ENCODE measurements at places on chromosomes 6 and 20. TPM values are rescaled to one million over a fixed set of nuclear protein-coding genes. Genes with fewer than 3 reads are reported as not detected.

OR14J1 gene
- not detected for polyA plus RNA-seq

CDSN gene
- polyA plus RNA-seq: not detected

RAET1G gene
- 0.31 TPM for polyA plus RNA-seq

ADTRP gene
- 3.6 TPM for polyA plus RNA-seq

DNA sequence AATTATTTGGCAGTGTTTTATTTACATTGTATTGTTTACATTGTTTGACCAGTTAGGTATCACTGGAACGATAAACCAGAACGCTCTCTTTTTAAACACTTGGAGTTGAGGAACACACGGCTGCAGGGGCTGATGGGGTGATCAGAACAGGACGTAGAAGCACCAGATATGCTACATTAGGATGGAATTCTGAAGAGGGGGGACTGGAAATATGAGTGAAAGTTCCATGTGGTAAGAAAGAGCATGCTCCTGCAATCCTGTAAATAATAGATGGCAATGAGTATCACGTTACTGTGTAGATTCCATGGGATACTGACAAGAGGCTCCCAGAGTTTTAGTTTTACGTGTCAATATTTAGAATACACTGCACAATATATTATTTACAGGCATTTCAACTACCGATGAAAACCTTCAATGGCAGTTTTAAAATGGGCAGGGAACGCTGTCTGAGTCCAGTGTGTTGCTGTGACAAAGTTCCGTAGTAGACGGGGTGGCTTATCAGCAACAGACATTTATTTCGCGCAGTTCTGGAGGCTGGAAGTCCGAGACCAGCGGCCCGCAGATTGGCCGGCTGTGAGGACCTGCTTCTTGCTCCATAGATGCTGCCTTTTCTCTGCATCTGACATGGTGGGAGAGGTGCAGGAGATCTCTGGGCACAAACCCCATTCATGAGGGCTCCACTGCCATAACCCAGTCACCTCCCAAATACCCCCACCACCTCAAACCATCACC, 43.1 kb downstream of the SYNJ2 start:
- H3K27ac ChIP-seq: no peak overlapping the region
- no peaks in the 10 kb centered on the region for H3K36me3 ChIP-seq
- H3K27me3 ChIP-seq: no peaks in the 10 kb centered on the region
- H3K4me3 ChIP-seq: no peak overlapping the region
- peak; percentile 2 for DNase-seq

- no peak overlapping the region for H3K4me3 ChIP-seq
- peaks cover 18% of the 10 kb centered on the region for H3K27me3 ChIP-seq
- no peak overlapping the region for H3K27ac ChIP-seq
- no peaks in the 10 kb centered on the region for H3K36me3 ChIP-seq
- DNase-seq: no peak
Measured at GRCh38 chr20:1982686-1983085, 11.2 kb downstream of the PDYN start.

DNA sequence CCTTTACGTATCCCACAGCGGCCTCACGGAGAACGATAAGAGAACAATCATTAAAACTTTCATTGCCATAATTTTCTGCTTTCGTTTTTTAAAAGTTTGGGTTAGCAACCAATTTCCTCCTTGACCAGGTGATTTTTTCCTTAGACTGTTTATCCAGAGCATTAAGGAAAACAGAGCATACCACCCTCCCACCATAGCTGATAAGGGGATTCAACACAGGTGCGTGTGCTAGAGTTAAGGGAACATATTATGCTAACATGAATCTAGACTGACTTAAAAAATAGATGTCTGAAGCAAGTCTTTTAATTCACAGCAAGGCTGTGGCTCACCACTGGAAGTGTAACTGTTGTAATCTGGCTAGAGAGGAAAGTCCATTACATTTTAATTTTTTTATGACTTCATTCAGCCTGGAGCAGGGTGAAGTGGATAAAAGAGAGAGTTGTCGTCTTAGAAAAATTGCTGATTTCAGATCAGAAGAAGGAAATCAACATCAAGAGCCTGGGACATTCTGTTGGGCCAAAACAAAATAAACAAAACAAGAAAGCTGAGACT, 5.5 kb upstream of the SLC22A2 start:
- H3K4me3 ChIP-seq: no peak overlapping the region
- H3K27ac ChIP-seq: peak overlapping the region; percentile 92
- DNase-seq: no peak
- H3K27me3 ChIP-seq: no peaks in the 10 kb centered on the region
- peaks cover 49% of the 10 kb centered on the region for H3K4me1 ChIP-seq

- no peak overlapping the region for H3K27ac ChIP-seq
- no peaks in the 10 kb centered on the region for H3K36me3 ChIP-seq
- DNase-seq: peak; percentile 28
- peaks cover 5% of the 10 kb centered on the region for H3K27me3 ChIP-seq
- no peaks in the 10 kb centered on the region for H3K4me1 ChIP-seq
Measured at GRCh38 chr6:40244699-40245098, 310.4 kb upstream of the MOCS1 start.

- no peak overlapping the region for H3K27ac ChIP-seq
- no peaks in the 10 kb centered on the region for H3K4me1 ChIP-seq
- H3K4me3 ChIP-seq: no peak overlapping the region
- no peak for DNase-seq
Measured at GRCh38 chr6:69861986-69862385, 4.4 kb upstream of the COL19A1 start.

DNA sequence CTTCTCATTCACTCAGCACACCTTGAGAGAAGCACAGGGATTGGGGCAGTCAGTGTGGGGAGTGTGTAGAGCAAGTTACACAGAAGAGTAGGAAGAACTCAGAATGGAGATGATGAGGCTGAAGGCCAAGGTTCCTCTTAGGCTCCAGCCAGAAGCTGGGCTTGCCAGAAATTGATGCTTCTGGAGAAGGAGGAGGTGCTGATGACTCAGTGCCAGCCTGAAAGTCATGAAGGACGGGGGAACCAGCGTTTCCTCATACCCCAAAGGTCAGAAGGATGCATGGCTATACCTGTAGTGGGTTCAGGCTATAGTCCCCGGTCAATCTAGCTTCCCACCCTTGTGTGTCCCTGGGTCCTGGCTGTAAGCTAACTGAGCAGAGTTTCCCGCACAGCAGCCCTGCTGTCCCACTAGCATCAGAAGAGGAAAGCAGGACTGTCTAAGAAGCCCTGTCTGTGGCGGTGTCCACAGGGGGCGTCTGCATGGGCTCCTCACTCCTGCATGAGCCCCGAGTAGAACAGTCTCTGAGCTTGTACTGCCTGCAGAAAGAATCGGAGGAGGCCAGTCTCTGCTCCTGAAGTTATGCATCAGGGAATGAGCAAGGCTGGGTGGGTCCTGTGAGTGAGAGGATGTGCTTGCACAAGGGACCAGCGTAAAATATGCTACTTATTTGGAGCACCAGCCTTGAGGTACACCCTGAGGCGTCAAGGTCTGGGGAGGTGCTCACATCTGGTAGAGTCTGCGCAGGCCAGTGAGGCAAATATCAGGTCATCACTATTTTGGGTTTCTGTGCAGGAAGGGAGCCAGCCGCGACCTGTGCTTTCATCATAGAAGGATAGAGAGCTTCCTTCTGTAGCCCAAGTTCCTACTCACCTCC, 148.5 kb downstream of the MRPL14 start:
- H3K4me1 ChIP-seq: peaks cover 23% of the 10 kb centered on the region
- no peak overlapping the region for H3K4me3 ChIP-seq
- no peaks in the 10 kb centered on the region for H3K36me3 ChIP-seq
- DNase-seq: no peak

DNA sequence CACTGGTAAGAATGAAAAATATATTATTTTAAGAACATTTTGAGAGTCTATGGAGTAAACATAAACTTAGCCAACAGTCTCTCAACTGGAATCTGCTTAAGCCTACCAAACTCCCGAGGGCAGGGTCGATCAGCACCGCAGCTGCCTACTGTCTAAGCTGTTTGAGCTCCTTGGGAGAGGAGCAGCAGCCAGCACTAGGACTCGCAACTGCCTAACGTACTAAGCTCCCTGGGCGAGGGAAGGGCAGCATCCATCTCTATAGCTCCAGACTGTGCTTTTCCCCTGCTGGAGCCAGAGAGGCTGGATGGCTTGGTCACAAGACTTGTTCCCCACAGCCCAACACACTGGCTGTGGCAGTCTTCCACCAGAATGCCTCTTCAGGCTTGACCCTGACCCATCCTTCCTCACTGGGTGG, 96.4 kb downstream of the MOXD1 start:
- H3K27ac ChIP-seq: no peak overlapping the region
- H3K27me3 ChIP-seq: no peaks in the 10 kb centered on the region
- no peaks in the 10 kb centered on the region for H3K4me1 ChIP-seq
- no peaks in the 10 kb centered on the region for H3K36me3 ChIP-seq
- no peak for DNase-seq
